Mesenchymal stem cell (in vitro differentiated cells and primary cell): ENCODE measurements at places on chromosomes 5 and 9.

GRCh38 chr9:127437497-127438264 is 13.5 kb downstream of the ZNF79 start:
- no peak for DNase-seq

DNA sequence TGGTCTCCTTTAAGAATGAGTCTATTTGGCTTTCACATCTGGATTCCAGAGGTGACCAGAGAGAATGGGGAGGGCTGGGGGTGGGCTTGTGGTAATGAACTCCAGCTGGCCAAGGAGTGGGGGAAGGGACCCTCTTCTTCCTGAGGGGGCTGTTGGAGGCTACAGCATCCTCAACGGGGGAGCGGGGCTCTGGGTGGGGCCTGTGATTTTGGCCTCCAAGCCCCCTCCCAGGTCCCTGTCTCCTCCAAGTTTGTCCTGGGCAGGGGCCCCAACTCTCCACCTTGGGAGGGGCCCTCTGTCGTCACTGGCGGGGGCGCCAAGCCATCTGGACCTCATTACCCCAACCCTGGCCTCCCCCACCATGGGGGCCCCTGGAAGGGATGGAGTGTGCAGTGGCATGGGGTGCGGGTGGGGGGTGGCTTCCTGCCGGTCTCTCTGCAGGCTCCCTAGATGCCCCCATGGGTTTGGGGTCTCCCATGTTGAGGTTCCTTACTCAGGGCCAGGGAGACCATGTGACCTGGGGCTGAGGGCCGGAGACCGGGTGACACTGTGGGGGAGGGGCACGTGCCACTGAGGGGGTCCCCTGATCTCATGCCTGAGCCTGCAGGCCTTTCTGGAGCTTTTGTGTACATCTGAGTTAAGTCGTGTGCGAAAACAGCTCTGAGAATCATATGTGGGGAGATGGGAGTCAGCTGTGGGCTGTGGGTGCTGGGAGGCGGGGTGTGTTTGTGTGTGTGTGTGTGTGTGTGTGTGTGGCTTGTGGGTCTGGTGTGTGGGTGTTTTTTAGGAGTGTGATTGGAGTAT is 32.4 kb downstream of the GOLGA2 start:
- no peak for DNase-seq

- DNase-seq: no peak
Measured at GRCh38 chr5:103327451-103327850, 68.9 kb downstream of the MACIR start.

DNA sequence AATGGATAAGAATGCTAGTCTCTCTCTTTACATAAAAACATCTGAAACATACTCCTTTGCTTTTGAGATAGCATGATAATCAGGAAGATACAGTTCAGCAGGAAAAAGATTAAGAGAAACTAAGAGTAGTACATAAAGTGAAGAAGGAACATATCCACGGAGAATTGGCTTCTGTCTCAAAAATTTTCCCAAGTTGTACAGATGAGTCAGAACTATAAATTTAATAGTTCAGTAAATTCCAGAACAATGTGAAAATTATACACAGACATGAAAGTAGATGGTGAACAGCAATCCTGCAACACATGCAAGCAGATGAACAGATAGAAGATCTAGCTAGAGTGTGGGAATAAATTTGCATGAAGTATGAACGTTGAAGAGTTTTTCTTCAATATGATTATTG is 691.4 kb upstream of the RIOK2 start:
- DNase-seq: no peak

GRCh38 chr5:54764102-54765090 is 221.0 kb downstream of the ESM1 start:
- DNase-seq: no peak

DNA sequence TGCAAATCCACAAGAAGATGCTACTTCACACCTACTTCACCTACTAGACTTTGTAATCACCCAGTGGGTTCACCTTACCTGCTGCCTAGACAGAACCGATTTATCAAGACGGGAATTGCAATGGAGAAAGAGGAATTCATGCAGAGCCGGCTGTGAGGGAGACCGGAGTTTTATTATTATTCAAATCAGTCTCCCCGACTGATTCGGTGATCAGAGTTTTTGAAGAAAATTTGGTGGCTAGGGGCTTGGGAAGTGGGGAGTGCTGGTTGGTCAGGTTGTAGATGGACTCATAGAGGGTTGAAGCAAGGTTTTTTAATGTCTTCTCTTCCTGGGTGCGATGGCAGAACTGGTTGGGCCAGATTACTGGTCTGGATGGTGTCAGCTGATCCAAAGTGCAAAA is 23.4 kb downstream of the SFXN1 start:
- no peak for DNase-seq

DNA sequence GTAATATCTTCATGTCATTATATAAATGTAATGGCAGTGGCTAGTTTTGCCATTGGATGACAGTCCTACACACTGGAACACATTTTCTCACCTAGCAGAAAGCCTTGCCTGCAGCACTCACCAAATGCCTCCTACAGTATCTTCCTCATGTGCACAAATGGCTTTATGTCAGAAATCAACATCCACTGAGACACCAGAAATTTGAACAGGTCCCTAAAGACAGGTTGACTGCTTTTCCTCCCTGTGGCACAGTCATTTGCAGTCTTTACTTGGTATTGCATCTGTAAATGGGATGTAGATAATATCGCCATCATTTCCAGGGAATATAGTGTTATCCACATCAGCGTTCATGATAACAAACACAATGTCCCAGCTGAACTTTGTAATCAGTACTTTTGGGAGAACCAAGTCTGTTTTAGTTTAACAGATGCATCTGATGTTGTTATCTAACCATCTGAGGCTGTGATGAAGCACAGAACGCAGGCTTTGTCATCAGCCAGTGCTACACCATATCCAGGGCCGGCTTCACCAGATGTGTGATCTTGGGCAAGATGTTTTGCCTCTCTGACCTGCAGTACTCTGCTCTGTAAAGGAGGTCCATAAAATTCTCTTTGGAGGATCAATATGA is 83.9 kb upstream of the TAS2R1 start:
- peak; percentile 36 for DNase-seq

DNA sequence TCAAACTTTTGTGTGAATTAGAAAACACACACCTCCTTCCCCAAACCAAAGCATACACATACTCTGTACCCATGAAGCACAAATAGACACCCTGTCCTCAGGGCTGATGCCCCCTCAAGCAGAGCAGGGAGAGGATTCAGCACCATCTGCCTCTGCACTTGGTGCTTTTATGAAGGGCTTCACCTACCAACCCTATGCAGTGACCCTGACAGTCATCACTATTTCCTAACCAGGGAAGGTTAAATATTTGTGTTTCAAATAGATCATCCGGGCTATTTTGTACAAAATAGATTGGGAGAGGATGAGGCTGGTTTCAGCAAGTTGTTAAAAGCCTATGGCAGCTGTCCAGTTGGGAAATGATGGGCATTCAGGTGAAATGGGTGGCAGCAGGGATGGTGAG is 396.2 kb downstream of the ZSWIM6 start:
- no peak for DNase-seq

- DNase-seq: no peak
Measured at GRCh38 chr5:124912638-124913328, 166.3 kb upstream of the ZNF608 start.

- no peak for DNase-seq
Measured at GRCh38 chr9:76893395-76893932, 12.4 kb downstream of the PRUNE2 start.

DNA sequence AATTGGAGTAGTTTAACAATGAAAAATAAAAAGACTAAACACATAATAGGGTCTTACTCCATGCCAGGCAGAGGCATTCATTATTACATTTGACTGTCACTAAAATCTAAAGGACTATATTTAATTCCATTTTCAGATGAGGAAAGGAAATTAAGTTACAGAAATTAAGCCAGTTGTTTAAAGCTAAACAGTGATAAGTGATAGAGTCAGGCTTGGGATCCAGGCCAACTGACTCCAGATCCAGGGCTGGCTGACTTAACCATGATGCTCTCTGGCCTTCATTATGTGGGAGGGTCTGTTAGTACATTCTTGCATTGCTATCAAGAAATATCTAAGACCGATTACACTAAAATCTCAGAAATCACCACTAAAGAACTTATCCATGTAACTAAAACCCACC is 107.2 kb downstream of the ARHGEF28 start:
- DNase-seq: no peak

DNA sequence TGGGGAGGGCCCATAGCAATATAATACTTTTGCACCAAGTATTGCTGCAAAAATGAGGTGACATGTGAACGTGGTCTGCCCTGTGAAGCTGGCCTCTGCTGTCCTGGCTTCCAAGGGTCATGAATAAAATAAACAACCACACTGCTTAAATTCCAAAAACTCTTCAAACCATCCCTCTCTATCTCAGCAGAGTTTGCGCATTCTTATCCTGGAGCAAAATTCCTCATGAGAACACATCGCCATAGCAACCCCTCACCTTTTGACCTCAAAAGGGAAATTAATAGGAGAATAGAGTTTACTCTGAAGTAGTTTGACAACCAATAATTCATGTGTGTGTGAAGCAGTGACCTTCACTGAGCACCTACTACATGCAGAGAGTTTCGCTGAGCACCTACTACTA is 342.9 kb downstream of the SPOCK1 start:
- no peak for DNase-seq

DNA sequence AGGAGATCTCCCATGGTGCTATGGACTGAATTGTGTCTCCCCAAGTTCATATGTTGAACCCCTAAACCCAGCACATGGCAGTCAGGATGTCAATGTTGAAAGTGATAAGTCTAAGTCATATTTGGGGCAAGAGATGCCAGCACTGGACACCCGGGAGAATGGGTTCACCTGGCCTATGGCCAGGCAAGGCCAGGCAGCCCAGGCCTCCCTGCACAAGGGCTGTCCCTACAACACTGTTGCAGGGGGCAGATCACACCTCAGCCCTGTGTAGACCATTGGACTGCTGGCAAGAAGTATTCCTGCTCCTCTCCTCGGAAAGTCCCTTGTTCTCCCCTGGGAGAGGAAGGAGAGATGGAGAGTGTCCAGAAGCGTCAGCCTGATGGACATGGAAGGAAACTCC is 240.5 kb downstream of the GADD45G start:
- DNase-seq: no peak

- DNase-seq: no peak
Measured at GRCh38 chr9:136333045-136333444, 5.7 kb downstream of the GPSM1 start.
